Airway epithelial cell (primary cell): ENCODE measurements at places on chromosomes 2 and 18. TPM values are rescaled to one million over a fixed set of nuclear protein-coding genes. Genes with fewer than 3 reads are reported as not detected.

The SULT1C2 gene
- not detected in 2 replicates for total RNA-seq

The MAP3K19 gene
- total RNA-seq, result not detected in 2 replicates

The MATN3 gene
- total RNA-seq, result 0.70 and 1.2 TPM in 2 replicates

The SATB2 gene
- 0.28 and 0.42 TPM in 2 replicates for total RNA-seq

The IL36RN gene
- 9.6 and 11.6 TPM in 2 replicates for total RNA-seq

The ANO7 gene
- 0.79 and 1.1 TPM in 2 replicates for total RNA-seq

The SKA1 gene
- 6.5 and 12.6 TPM in 2 replicates for total RNA-seq
